AG20443 (cell line): ENCODE measurements at places on chromosomes 6 and 20.

GRCh38 chr6:141475259-141475658 is 657.5 kb upstream of the GJE1 start:
- DNase-seq = no peak

- DNase-seq = no peak
These were observed 443.7 kb downstream of the FRK start for GRCh38 chr6:115617031-115617430.

GRCh38 chr20:46002008-46002407 is 6.7 kb upstream of the MMP9 start:
- no peak for DNase-seq

- no peak for DNase-seq
These were observed 134.7 kb downstream of the AIG1 start for GRCh38 chr6:143195349-143195845.

DNA sequence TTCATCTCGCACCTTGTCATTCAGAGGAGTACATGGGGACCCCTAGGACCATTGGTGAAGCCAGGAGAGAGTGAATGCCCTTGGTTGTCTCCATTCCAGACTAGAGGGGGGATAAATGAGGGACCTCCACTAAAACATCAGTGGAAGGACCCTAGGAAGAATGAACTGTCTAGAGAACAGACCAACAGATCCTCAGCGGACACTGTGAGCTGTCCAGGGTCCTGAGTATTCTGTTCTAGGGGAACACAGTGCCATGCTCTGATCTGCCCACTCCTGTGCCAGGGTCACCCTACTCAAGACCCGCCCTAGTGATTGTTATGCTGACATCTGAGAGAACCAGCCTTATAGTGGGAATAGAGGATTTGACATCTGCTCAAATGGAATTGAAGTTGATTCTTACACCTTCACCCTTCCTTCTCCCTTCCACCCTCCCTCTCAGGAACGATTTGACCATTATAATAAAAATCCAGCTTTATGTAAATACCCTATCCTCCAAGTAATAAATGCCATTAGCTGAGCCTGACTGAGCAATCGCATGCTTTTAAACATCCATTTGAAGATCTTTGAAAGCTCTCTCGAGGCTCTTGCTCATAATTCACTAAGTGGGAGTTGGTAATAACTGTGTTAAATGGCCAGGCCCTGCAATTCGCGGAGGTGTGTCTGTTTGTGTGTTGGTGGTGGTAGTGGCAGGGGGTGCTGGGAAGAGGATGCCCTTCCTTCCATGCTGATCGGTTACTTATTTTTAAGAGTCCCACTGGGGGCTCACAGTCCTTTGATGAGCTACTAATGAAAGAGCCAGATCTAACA is 43.6 kb upstream of the SLC32A1 start:
- DNase-seq = peak; percentile 50

- DNase-seq = no peak
These were observed 312 bp downstream of the TXNDC5 start for GRCh38 chr6:7910298-7910653.

- peak; percentile 82 for DNase-seq
These were observed 105.9 kb upstream of the ID4 start for GRCh38 chr6:19731282-19731681.

DNA sequence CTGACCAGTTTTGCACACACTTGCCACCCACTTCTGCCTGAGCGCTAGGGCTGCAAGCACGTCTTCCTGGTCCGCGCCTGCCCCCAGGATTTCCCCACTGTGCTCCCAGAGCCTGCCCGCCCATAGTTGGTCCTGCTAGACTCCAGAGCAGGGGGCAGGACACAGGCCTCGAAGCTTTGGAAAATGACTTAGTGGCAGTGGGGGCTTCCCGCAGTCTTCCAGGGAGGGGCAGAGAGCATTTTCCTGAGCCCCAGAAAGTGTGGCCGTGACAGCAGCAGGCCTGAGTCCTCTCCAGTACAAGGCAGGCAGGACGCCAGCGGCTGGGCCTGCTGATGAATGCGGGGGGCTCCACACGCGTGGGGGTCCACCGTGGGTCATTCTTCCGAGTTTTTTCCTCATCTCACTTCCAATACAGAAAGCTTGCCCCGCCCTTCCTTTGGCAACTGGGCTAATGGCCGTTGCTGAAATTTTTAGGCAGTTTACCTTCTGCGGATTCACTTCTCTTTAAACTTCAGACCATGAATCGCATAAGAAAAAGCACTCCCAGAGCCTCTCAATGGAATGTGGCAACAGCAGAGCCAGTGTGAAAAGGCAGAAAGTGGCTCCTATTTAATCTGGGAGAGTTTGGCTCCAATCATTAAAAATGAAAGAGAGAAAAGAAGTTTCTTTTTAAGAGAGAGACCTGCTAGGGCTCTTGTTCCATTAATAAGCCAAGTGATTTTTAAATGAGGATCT is 383.8 kb downstream of the CDH4 start:
- DNase-seq = no peak

GRCh38 chr6:165721356-165721755 is 58.3 kb upstream of the PDE10A start:
- no peak for DNase-seq

- DNase-seq = peak; percentile 47
These were observed 494.3 kb downstream of the EPM2A start for GRCh38 chr6:145241039-145241438.

DNA sequence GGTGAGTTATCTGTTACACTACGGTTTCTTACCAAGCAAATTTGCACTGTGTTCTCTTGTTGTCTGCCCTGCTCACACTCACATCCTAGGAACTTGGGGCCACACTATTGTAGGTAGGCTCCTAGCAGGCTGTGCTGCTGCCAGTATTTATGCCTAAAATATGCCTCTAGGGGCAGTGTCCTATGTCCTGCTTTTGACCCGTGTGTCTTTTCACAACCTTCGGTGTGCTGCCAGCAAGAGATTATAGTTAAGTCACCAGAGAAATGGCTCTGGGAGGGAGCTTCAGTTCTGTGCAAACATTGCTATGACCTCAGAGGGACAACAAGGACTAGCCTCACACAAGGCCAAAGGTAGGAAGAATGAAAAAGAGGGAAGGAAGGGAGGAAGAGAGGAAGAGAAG is 8.9 kb upstream of the TAAR5 start:
- DNase-seq = peak; percentile 23

DNA sequence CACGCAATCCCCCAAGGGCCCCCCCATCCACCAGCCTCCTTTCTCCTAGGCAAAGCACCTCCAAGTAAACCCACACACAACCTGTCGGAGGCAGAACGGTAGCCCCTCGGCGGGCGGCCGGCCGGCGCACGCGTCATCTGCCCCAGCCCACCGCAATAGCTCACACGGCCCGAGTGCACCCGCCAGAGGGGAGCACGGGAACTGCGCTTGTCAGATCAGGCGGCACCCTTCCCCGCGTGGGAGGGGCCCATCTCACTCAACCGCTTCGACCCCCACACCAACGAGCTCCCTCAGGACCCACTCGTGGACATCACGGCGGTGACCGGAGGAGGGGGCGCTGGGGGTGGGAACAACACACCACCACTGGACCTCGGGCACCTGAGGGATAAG is 767.9 kb upstream of the DEFB115 start:
- DNase-seq = no peak

DNA sequence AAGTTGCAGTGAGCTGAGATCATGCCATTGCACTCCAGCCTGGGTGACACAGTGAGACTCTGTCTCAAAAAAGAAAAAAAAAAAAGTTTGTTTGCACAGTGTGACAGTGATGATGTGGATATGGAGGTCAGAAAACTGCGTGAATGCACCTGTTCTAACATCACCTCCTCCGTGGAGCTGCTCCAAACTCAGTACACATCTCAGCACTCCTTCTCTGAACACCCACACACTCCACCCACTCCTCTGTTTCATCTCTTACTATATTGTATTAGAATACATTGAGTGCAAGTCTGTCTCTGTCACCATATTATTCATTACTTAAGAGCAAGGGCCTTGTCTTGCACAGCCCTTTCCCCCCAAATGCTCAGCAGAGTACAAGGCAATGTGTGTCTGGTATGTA is 51.5 kb upstream of the ENPP4 start:
- no peak for DNase-seq

DNA sequence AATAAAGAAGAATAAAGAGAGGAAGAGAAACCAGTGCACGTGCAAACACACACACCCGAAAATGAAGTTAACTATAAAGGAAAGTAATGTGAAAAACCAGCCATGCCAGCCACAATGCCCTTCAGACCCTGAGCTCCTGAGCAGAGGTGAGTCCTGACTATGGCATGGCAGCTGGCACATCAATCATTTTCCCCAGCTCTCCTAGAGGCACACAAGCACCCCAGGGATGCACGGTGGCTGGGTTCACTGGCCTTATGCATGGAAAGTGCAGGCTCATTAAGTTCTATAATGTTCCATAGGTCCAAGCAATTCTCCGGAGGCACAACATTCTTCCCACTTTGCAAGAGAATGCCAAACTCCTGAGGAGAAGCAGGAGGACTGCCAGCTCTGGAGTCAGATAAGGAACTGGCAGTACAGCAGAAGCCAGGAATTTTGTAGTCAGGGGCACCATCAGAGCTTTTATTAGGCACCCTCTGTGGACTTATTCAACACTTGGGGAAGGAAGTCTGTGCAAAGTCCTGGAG is 175.0 kb upstream of the PRDM1 start:
- no peak for DNase-seq

GRCh38 chr6:5459346-5459745 is 198.0 kb downstream of the FARS2 start:
- no peak for DNase-seq

DNA sequence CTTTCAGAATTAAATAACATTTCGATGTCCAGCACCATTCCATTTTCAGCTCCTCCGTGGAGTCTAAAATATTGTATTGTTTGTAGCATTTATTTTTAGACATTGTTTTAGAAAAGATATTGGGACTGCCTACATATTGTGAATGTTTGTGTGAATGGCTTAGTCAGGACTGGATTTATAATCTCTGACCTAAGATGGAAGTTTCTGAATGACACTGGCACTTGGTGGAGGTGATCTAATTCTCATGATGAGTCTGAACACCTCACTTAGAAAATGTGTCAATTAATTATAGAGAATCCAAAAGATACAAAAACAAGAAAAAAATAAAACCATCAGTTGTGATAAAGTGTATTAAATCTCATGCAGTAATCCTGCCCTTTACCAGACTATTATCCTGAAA is 60.8 kb upstream of the HBS1L start:
- no peak for DNase-seq

DNA sequence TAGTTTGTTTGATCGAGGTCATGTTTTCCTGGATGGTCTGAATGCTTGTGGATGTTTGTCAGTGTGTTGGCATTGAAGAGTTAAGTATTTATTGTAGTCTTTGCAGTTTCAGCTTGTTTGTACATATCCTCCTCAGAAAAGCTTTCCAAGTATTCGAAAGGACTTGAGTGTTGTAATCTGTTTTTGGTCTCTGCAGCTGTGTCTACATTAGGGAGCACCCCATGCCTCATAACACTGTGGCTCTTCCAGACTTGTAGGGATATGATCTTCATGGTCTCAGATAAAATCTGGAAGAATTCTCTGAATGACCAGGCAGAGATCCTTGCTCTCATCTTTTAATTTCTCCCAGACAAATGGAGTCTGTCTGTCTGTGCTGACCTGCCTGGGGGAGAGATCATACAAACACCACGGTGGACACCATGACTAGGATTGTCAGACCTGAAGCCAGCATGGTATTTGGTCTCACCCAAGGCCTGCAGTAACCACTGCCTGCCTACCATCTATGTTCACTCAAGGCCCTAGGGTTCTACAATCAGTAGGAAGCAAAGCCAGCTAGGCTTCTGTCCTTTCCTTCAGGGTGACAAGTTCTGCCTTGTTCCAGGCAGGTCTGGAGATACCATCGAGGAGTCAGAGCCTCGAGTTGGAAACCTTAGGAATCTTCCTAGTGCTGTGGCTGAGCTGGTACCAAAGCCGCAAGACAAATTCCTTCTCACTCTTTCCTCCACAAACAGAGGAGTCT is 114.7 kb upstream of the KHDRBS2 start:
- no peak for DNase-seq

DNA sequence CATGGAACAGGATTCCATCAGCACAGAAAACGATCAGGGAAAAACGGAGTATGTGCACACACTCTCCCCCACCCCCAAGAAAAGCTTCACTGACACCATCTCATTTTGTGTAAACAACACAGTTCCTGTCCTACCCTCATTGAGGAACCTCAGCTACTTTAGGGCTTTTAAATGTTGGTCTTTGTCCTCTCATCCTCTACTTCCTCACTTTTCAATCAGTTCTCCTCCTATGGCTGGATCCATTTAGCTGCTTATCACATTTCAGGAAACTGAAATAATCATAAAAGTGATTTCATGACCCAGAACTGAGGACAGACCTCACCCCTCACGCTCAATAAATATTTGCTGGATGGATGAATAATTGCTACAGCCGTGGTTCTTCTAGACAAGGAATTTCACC is 33.1 kb upstream of the PNRC1 start:
- DNase-seq = no peak

DNA sequence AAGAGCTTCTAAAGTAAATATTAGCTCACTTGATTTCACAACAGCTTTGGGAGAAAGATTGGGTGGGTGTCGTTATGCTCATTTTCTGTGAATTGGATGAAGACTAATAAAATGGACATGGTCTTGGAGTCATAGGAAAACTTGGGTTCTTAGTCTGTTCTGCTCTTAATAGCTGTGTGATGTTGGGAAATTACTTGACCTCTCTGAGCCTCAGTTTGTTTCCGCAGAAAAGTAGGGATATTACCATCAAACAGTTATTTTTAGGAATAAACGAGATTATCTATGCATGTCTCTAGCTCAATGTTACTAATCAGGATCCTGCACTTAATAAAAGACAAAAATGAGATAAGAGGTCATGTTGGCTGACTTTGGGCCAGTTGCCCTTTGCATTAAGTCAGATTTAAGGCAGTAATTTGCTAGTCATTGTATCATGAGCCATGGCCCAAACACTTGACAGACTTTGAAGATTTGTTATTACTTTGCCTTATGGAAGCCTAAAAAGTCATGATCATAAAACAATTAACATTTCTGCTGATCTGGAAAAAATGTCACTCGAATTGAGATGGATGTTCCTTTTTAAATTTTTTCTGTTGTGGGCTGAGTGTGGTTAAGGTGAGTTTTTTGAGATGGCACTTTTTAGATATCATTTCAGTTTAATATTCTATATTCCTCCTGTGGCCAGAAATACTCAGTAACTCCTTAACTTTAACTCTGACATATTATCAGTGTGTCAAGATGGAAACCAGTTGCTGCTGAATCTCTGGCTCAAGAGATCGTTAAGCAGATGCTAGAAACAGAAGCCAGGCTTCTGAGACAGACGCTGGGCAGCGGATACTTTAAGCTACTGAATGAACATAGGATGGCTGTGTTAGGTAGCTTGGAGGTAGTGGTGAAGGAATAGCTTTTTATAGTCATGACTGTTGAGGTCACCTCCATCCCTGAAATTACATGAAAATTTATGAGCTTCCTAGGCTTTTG is 291.6 kb downstream of the PHF3 start:
- no peak for DNase-seq

GRCh38 chr6:33769248-33769821 is 19.6 kb downstream of the LEMD2 start:
- DNase-seq = no peak

GRCh38 chr20:33160681-33161080 is 7.3 kb upstream of the BPIFA2 start:
- no peak for DNase-seq

DNA sequence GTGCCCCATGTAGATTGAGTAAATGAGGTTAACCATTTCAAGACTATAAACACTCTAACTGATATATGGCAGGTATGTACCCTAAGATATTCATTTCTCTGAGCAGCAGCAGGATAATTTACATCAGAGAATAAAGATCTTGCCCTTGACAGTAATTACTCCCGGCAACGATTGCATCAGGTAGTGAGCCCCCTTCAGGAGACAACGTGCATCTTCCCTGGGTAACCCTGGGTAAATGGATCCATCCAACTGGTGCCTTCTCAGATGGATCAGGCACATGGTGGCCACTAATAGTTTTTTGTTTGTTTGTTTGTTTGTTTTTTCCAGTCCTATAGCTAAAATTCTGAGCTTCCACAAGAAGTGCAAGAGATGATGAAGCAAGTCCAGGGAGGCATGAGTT is 469.4 kb upstream of the SLC35B3 start:
- no peak for DNase-seq
